H9 (cell line): ENCODE measurements at places on chromosomes 5 and 9.

- no peaks in the 10 kb centered on the region for H3K36me3 ChIP-seq
- H3K4me3 ChIP-seq = peak overlapping the region; percentile 94
- no peaks in the 10 kb centered on the region for H3K27me3 ChIP-seq
- no peak overlapping the region for H3K27ac ChIP-seq
- DNase-seq = no peak
- no peaks in the 10 kb centered on the region for H3K4me1 ChIP-seq
Observed at GRCh38 chr9:121201045-121201737, 478 bp downstream of the RAB14 start.

GRCh38 chr9:88786291-88787079 lies 204.8 kb upstream of the S1PR3 start:
- no peak for DNase-seq
- no peaks in the 10 kb centered on the region; the same call in 2 of the 3 replicates for H3K36me3 ChIP-seq
- no peaks in the 10 kb centered on the region; the same call in 1 of the 2 replicates for H3K4me1 ChIP-seq
- H3K27me3 ChIP-seq = no peaks in the 10 kb centered on the region

DNA sequence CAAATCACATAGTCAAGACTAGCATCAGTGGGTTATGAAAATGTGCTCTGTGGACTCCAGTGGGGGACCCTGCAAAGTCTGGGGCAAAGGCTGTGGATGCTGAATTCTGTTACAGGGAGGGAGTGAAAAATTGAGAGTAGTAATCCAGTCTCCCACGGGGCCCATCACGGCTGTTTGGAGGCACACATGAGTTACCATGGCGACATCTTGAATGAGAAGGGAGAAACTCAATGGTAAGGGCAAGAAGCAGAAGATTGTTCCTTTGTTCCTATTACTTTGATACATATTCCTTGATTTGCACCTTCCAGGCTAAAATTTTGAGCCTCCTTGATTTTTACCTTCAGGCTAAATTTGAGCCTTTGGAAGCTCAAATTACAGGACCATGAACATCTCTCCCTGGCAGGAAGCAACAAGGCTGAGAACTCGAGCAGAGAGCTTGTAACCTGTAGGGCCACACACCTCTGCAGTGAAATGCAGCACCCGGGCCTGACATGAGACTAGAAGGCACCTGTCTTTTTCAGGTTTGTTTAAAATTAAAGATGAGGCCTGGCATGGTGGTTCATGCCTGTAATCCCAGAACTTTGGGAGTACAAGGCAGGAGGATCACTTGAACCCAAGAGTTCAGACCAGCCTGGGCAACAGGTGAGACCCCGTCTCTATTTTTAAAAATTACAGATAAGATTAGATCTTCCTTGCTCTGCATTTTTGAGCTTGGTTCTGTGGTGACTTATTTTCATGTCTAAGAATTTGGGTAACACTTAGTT lies 31.0 kb upstream of the ZFR start:
- no peaks in the 10 kb centered on the region for H3K36me3 ChIP-seq
- H3K27ac ChIP-seq = no peak overlapping the region
- no peak for DNase-seq

DNA sequence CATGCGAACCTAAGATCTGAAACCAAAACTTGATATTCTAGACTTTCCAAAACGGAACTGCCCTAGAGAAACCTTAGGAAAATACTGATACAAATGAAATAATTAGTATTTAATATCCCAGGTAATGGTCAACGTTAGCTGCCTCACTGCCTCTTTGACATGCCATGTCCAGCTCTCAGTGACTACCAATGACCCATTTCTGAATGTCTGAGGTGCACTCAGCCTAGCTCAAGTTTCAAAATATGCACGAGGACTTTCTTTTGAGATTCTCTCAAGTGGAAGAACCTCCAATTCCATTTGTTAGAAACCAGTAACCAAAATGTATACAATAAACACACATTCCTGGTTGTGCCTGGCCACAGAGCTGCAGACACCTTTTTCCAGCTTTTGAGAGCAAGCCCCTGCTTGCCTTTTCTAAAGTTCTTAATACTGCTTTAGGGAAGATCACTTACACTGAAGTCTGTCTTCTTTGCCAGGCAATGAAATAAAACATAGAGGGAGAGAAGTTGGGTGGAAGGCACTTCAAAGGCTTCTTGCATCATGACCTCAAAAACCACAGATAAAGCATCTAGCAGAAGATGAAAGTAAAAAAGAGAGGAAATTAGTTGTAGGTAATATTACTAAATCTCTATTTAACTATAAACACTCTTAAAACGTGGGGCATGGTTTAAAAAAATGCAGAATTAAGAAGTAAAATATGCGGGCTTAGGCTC lies 87.9 kb downstream of the MRPS27 start:
- H3K36me3 ChIP-seq = peaks cover 10% of the 10 kb centered on the region; the same call in 1 of the 3 replicates
- H3K27ac ChIP-seq = no peak overlapping the region
- H3K27me3 ChIP-seq = no peaks in the 10 kb centered on the region
- DNase-seq = no peak
